ENCODE measurements at places on chromosomes 6 and 20.

DNA sequence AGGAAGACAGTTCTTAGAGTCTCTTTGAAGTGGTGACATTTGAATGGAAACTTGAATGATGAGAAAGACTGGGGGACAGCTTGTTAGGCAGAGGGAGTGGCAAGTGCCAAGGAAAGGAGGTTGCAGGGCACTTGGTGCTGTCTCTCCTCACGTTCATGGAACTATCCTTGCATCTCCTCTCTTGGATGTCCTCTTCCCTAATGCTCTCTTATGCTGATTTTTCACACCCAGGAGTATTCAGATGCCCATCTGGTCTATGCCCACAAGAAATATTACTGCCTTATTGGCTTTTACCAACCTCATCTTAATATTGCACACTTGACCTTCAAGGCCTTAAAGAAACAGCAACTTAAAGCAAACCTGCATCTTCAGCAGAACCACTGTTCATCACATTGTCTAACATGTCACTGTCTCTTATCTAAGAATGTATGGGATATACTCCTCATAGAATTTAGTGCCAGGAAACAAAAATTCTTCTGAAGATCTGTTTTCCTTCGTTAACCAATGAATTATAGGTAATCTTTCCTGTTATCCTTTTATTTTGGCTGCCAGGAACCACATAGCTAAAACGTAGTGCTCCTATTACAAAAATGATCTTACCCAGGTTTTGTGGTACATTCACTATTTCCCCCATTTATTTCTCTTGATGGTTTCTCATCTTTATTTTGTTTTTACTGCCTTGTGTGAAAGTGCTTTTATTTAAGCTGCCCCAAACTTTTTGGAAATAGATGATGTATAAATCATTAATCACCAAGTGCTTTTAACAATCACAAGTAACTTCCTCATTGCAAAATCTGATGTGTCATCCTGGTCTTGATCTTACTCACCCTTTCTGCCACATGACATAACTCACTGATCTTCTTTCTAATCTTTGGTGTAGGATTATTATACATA lies 12.8 kb downstream of the RGS17 start:
- peak; percentile 6 for DNase-seq

DNA sequence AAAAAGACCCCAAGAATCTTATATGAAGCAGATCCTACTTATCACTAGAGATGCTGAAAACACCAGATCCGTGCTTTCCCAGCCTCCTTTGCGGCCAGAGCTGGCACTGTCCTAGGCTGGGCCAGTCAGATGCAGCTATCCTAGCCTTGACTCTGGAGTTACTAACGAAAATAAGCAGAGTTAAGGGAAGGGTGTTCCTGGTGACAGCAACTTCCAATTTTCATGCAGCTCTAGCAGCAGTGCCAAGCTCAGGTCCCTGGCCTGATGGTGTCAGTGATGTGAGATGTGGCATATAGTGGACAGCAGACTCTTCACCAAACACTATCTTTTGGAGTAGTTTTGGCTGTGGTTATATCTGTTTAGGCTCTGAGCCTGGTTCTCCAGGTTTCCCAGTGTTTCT lies 25.6 kb upstream of the ABCC10 start:
- DNase-seq: no peak

GRCh38 chr20:41978246-41978790 lies 360.1 kb upstream of the CHD6 start:
- no peak for DNase-seq

- DNase-seq: no peak
These were observed 66.9 kb upstream of the CDH4 start for GRCh38 chr20:61185181-61185580.

DNA sequence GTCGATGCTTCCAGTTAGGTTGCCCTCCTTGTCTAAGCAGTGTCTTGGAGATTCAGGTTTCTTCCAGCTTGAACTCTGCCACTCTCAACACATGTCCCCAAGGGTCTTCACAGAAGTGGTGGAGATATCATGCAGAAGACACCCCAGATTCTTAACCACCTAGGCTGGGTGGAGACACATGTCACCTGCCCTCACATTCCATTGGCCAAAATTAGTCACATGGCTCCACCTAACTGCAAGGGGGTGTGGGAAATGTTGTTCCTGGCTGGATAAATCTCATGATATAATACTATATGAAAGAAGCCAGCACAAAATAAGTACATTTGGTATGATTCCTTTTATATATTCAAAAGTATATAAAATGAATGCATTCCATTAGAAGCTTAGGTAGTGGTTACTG lies 52.9 kb upstream of the SNRPB2 start:
- no peak for DNase-seq

DNA sequence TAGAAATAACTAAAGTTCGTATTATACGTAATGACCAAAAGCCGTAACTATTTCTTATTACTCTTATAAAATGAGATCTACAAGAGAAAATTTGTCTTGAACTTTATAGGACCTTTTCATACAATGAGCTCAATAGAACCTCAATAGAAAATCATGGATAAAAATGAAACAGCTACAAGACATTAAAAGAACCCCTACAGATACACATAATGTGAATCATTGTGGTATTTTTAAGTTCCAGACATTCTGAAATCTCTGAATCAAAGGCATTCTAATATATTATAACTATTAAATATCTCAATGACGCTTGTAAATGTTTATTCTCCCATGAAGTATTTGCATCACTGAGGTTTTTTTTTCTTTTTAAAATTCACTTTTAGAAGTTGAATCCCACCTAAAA lies 22.2 kb upstream of the POU3F2 start:
- DNase-seq: no peak

DNA sequence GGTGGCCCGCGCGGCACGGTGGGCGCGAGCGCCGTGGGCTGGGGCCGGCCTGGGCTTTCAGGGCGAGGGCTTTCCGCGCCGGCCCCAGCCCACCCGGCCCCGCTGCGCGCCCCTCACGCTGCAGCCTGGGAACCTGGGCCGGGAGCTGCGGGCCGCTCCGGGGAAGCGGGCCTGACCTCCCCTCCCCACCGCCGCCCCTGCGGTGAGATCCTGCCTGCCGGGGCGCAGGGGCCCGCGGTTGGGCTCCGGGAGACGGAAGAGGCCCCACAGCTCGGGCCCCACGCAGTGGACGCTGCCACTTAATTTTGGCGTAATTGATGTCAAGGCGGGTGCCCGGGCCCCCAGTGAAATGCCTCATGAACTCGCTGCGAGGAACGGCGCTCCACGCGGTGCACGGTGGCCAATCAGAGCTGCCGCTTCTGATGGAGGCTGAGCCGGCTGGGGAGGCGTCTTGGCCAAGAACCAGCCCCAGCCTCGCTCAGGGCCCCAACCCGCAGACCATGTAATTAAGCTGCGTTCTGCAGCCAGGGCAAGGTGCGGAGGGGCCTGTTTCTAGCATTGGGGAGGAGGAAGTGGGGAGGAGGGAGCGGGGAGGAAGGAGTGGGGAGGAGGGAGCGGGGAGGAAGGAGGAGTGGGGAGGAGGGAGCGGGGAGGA lies 96.1 kb upstream of the BHLHE23 start:
- DNase-seq: no peak

- DNase-seq: no peak
These were observed 230.7 kb upstream of the BTBD3 start for GRCh38 chr20:11686820-11687543.

DNA sequence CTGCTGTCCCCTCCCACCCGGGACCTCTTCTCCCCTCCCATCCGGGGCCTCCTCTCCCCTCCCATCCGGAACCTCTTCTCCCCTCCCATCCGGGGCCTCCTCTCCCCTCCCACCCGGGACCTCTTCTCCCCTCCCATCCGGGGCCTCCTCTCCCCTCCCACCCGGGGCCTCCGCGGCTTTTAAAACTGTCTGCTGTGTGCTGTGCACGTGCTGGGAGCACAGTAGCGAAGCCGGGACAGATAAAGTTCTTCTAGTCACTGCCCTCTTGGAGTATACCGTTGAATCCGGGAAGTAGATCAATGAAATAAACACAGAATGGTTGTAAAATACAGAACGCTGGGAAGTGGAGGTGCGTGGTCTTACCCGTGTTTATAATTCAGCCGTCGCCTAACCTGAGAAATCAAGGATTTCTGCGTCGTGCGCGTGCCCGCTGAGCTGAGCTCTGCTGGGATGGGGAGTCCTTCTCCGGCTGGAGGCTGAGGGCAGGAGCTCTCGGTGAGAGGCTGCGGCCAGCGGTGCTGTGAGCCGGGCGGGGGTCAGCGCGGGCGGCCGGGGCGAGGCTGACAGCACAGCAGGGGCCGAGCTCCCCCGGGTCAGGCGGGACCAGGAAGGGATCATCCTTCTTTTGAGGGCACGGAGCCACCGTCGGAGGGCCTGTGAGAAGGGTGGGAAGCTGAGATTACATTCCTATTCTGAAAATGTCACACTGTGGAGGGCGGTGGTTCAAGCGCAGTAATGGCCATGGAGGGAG lies 19.6 kb upstream of the KIF25 start:
- DNase-seq: no peak

DNA sequence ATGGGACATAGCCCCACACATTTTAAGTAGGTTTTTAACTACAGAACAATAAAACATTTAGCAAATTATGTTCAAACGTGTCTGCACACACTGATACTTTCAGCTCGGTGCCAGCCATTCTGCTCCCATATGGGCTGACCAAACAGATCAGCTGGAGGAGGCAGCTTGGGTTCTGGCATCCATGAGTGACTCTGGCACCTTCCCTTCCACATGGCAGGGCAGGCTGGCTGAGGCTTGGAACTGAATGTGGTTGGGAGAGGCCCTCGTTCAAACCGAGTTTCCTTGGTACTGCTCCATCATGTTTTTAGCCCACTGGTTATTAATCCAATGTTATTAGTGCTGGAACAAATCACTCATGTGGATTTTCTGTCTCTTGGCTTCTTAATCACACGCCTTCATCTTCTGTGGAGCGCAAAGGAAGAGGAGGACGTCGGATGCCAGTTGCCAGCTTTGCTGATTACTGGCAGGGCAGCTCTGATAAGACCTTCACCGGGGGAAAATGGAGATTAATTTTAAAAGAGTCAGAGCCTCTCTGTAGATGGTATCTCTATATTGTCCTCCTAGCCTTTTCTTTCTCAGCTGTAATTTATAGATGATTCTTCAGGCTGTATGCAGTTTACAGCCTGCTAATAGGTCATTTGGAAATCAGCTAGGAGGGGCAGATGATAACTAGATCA lies 93.1 kb upstream of the TIAM2 start:
- DNase-seq: no peak

GRCh38 chr6:22300273-22300998 lies 3.6 kb upstream of the PRL start:
- peak; percentile 50 for DNase-seq

DNA sequence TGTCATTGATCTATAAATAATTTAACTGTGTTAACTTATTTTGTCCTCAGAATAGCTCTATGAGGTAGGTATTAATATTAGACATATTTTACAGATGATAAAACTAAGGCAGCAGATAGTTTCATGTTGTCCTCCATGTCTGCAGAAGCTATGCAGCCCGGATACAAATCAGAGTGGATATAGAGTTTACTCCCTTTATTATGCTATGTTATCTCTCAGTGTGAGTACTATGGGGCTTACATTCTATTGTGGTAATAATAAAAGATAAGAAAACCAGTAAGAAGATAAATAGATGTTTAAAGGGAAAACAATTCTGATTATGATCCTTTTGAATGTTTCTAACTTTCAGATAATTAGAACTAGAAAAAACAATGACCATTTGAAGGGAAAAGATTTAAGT lies 979.8 kb upstream of the CITED2 start:
- no peak for DNase-seq

GRCh38 chr6:45074439-45074838 lies 253.7 kb upstream of the RUNX2 start:
- no peak for DNase-seq

GRCh38 chr6:8743170-8743745 lies 307.9 kb upstream of the SLC35B3 start:
- DNase-seq: peak; percentile 86

GRCh38 chr6:41344876-41345275 lies 9.5 kb downstream of the NCR2 start:
- no peak for DNase-seq

GRCh38 chr6:140320081-140321080 lies 945.9 kb upstream of the CITED2 start:
- no peak for DNase-seq

DNA sequence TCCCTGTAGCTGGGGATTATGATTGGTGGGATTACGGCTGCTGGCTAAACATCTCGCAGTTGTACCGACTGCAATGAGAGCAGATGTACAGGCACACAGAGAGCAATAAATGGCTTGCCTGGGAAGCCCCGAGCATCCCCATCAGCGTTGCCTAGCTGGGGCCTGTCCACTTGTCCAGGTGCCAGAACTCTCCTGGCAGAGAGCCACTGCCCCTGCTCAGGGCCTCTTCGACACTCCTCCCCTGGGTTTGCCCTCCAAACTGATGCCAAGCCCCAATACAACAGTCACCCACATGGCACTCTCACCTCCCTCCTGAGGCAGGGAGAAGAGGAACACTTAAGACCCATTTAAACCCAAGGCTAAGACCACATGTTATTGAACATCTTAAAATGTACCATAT lies 715.1 kb downstream of the PTPRT start:
- no peak for DNase-seq

DNA sequence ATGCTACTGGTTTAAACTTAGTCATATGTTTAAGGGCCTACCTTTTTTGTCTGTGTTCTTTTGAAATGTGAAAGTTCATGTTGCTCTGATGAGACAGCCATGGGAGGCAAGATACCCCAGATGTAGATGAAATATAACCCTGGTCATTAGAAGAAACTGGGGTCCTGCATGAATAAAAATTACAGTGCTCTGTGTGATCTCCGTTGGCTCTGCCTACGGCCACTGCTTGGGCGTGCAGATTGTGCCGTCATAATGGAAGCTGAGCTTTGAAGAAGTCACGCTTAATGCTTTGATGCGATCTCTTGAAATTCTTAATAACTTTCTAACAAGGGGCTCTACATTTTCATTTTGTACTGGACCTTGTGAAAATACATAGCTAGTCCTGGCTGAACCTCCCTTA lies at the start of gene TAAR2:
TAAR2 (minus strand) TSS at position 101 of the 400 bp plus-strand sequence; CDS start at position 101, 0 bp downstream.
- no peak for DNase-seq

- no peak for DNase-seq
These were observed 67.5 kb upstream of the NRN1 start for GRCh38 chr6:6074190-6074589.

DNA sequence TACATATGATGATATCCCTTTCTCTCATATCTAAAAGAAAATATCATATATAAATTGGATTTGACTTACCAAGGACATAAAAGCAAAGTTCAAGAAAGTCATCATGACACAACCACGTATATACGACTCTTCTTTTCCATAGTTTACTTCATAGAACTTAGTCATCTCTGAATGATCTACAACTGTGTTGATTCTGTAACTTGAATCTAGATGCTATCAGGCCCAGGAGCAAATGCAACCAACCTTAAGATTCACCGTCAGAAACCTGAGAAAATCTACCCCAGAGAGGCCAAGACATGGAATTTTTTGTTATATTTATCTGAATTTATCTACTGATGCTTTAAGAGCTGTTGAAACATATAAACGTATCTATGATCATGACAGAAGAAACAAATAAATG lies 165.6 kb downstream of the PDE10A start:
- DNase-seq: no peak

GRCh38 chr20:5734602-5735001 lies 15.6 kb upstream of the SHLD1 start:
- DNase-seq: peak; percentile 31

Data from SK-MEL-5 (cell line).